ENCODE measurements at places on chromosomes 4 and X.

GRCh38 chr4:180436361-180436760 is 1806.8 kb upstream of the TENM3 start:
- DNase-seq: no peak

DNA sequence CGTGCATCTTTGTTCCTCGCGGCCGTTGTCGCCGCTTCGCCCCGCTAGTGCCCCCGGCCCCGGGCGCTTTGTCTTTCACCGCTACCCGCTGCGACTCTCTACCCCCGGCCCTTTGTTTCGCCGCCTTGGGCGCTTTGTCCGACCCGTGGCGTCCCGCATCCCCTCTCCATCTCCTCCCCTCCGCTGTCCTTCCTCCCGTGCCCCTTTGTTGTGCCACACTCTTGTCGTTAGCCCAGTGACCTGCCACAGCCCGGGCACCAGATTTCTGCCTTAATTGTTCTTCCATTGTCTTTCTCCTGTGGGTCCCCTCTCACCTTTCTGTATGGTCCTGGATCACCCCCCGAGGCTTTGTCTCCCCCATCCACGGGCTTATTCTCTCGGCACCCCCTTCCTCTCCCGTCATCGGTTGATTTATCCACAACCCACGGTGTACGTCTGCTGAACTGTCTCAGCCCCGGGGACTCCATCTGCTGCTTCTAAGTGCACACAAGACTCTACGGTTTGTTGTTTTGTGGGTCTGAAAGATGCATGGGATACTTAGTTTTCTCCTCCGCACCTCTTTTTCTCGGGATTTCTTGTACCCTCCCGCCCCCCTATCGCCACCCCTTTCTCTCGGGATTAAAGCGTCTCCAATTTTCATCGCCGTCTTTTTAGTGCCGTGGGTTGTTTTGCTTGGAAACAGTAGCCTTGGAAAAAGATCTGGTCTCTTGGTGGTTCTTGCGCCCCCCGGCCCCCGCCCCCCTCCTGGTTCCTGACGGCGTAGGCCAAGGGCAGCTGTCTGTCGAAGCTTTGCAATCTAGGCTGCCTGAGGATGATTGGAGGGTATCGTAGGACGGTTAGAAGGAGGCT is 783 bp downstream of the RBPJ start:
- no peak for DNase-seq

DNA sequence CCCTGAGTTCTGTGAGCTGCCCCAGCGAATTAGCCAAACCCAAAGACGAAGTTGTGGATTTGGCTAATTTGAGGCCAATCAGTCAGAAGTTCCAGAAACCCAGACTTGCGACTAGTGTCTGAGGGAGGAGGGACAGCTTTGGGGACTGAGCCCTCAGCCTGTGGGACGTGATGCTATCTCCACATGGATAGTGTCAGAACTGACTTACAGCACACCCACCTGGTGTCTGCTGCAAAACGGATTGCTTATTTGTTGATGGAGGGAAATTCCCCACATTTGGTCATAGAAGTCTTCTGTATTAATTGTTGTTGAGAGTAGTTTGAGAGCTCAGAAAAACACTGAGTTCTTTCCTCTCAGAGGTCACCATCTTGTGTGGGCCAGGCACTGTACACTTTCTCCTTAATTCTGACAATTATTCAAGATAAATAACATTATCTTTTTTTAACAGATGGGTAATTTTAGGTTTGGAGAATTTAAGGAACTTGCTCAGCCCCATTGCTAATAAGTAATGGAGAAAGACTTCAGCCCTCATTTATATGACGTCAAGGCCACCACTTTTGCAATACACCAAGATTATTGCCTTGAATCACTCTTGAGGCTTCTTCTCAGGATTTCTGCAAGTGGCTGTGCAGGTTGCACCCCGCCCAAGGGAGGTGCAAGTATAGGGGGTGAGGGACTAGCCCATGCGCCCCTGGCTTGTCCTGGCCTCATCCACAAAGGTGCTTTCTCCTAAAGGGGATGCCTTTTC is 16.7 kb downstream of the CLRN2 start:
- DNase-seq: no peak

- no peak for DNase-seq
Observed at GRCh38 chr4:40185830-40186664, 10.8 kb upstream of the RHOH start.

- no peak for DNase-seq
Observed at GRCh38 chr4:6450709-6451108, 21.7 kb downstream of the PPP2R2C start.

DNA sequence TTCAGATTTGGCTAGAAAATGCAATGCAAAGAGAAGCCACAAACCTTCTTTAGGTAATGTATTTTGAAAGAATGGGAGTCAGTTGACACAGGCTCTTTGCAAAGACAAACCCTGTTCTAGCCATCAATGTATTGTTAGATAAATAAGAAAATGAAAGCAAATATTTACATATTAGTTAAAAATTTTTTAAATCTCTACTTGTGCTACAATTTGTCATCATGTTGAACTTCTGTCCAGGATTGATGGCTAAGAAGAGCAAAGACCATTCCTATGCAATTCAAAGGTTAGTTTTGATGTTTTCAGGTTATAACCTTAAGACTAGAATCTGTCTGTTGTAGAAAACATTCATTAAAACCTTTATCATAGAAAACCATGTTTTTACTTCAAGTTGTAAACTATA is 788.8 kb upstream of the FTHL17 start:
- no peak for DNase-seq

- no peak for DNase-seq
Observed at GRCh38 chr4:7980036-7980435, 40.4 kb upstream of the AFAP1 start.

GRCh38 chr4:58138786-58139668 is 1028.8 kb upstream of the IGFBP7 start:
- DNase-seq: no peak

DNA sequence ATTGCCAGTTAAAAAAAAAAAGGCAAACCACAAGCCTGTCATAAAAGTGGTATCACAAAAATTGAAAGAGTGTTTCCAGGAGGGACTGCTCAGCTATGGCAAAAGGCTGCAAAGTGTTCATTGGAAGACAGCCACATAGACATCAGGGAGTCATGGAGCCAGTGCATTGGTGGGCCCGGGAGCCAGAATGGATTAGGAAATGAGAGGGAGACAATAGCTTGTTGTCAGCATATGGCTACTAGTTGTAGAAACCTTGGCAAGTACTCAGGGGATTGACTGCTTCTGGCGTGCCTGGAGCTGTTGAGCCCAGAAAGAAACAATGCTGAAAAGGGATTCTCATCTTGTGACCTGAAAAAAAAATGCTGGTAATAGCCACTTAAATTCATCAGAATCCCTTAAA is 5.0 kb downstream of the GAR1 start:
- no peak for DNase-seq

- DNase-seq: no peak
Observed at GRCh38 chrX:43978226-43978625, 5.0 kb upstream of the NDP start.

GRCh38 chr4:52202251-52202779 is 151.2 kb downstream of the SPATA18 start:
- no peak for DNase-seq

DNA sequence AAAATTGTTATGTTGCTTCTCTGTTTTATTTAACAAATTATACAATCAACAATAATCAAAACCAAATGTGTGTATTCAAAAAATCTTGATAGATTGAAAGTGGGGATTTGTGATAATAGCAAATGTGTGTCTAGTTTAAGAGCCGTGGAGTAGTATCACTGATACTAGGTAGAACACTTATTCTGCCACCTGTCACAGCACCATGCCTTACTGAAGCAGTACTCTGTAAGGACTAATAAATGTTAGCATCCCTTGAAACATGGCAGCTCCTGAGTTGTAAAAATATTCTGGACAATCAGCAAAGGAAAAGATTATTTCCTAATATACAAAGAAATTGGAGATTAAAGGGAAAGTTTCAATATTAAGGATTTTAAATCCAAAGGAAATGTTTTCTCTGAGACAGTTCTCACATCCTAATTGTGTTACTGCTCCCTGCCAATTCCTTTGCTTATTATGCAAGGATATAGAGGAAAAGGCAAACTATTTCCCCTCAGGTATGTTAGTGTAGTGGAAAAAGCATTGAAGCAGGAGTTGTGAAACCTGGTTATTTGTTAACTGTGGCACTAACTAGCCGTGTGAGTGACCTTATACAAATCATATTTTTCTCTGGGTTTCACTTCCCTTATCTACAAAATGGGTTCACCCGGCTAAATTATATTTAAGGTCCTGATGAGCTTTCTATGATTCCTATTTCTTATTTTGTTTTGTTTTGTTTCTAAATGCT is 303.1 kb downstream of the ARHGAP24 start:
- no peak for DNase-seq

DNA sequence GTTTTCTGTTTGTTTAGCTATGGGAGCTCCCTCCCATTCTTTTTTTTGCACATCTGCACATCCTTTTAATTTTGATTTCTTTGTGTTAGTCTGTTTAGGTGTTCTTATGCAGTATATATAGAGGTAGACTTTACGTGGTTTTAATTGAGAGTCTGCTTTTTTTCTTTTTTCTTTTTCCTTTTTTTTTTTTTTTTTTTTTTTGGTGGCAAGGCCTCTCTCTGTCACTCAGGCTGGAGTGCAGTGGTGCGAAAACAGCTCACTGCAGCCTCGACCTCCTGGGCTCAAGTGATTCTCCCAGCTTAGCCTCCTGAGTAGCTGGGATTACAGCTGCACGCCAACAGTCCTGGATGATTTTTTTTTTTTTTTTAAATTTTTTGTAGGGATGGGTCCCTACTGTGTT is 68.2 kb downstream of the FAM193A start:
- DNase-seq: no peak

DNA sequence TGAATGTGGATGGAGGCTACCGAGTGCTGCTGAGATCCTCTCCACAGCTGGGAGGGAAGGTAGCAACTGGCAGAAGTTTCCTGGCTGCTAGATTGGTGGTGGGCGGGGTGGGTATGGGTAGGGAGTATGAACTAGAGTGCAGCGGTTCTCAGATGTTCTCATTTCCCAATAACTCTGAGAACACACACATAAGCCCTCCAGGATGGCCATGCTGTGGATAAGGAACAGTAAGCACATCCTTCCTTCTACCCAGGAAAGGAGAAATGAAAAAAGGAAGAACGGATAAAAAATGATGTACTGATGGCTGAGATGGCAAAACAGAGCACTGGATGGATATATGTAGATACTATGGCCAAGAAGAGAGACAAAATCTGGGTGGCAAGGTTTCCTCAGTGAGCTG is 116.0 kb downstream of the ZNF827 start:
- DNase-seq: no peak

GRCh38 chr4:48090621-48091020 is 43.4 kb downstream of the TXK start:
- DNase-seq: no peak

- no peak for DNase-seq
Observed at GRCh38 chr4:150826306-150826705, 188.8 kb downstream of the LRBA start.

DNA sequence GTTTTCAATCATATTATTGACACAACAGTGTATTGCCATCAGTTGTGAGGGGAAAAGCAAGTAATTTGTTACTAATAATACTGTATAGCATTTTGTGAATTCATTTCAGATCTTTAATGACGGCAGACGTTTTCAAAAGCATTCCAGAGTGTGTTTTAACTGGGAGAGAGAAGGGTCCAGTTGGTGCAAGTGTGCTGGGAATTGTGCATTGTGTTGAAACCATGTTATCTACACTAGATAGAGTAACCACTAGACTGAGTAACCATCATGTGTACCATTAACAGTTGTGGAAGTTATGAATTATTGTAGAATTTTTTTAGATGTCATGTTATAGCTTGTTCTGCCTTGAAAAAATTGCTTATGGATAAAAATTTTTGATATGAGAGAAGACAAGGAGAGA is 104.5 kb upstream of the VEGFC start:
- DNase-seq: no peak

GRCh38 chrX:66015900-66016689 is 23.8 kb downstream of the VSIG4 start:
- no peak for DNase-seq

DNA sequence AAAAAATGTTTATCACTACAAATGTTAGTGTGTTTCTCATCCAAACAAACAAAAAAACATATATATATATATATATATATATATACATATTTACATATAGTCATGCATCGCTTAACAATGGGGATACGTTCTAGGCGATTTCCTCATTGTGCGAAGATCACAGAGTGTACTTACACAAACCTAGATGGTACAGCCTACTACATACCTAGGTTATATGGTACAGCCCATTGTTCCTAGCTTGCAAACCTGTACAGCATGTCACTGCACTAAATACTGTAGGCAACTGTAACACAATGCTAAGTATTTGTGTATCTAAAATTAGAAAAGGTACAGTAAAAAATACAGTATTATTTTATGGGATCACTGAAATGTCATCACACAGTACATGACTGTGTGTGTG is 16.4 kb upstream of the TMSB4X start:
- no peak for DNase-seq

Measured in stimulated activated CD8-positive, alpha-beta memory T cell treated with anti-CD3 and anti-CD28 coated beads, Interleukin-15, amount 100 ng/mL, for 48 hours (primary cell).